ENCODE measurements at places on chromosomes 13 and 19.
A peak's percentile ranks its signal among the peaks of the same experiment; 100 is the strongest.

GRCh38 chr19:3572855-3573161 lies at the start of gene HMG20B:
Gene HMG20B, plus strand, starts transcription at chr19:3572944. Its CDS starts 366 bp downstream, at chr19:3573310.
- DNase-seq: no peak

DNA sequence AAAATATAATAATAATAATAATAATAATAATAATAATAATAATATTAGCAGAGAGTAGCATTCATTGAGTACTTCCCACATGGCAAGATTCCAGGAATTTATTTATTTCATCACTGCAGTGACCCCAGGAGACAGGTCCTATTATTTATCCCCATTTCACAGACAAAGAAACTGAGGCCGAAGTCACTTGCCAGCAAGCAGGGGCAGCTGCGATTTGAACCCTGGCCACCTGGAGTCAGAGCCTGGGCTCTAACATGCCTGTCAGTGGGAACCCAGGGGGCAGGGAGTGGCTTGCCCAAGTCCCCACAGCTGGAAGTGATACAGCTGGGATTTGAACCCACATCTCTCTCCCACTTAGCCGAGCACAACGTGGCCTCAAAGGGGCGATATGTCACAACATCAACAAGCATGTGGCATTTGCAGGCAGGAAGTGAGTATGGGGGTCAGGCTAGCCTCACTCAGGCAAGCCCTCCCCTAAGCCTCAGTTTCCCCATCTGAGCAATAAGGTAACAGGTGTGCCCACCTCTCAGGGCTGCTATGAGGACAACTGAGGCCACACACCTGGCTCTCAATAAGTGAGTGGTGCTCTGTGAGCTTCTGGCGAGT lies 2.9 kb downstream of the SHFL start:
- DNase-seq: no peak

- DNase-seq: peak; percentile 73
These were observed 63.8 kb downstream of the CHST8 start for GRCh38 chr19:33685541-33685940.

- peak; percentile 31 for DNase-seq
These were observed 760.4 kb downstream of the SLITRK1 start for GRCh38 chr13:83121896-83122295.

- DNase-seq: no peak
These were observed 216 bp downstream of the SH2D3A start for GRCh38 chr19:6767081-6767356.

- no peak for DNase-seq
These were observed 96.4 kb downstream of the TNFRSF19 start for GRCh38 chr13:23666582-23666981.

- no peak for DNase-seq
These were observed 356.5 kb downstream of the NALCN start for GRCh38 chr13:101059793-101060192.

- DNase-seq: no peak
These were observed 71.9 kb upstream of the KLF12 start for GRCh38 chr13:74206061-74206561.

- DNase-seq: no peak
These were observed 127.4 kb downstream of the DCT start for GRCh38 chr13:94352057-94352456.

DNA sequence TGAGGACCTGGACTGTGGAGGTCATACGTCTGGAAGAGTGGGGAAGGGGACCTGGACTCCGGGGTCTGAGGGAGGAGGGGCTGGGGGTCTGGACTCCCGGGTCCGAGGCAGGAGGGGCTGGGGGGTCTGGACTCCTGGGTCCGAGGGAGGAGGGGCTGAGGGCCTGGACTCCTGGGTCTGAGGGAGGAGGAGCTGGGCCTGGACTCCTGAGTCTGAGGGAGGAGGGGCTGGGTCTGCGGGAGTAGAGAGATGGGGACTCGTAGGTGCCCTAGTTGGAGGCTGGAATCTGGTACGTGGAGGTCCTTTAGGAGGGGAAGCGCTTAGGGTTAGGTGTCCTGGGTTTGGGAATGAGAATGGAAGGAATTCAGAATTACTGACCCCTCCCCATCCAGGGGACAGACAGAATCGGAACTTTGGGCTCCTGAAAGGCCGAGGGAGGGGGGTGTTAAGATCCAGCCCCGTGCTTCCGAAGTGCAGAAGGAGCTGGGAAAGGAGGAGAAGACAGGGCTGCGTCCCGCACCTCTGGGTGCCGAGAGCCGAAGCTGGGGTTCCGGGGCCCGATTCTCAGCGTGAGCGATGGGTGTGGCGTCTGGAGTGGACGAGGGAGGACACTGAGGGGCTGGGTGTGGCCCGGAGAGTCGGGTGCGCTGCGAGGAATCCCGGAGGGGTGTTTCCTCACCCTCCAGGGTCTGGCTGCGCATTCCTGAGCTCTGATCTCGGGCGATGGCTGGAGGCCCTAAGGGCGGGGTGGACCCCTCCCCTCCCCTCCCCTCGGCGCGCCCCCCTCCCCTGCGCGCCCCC lies 608 bp downstream of the MYADM start:
- no peak for DNase-seq

GRCh38 chr13:110343241-110343865 lies 36.3 kb downstream of the COL4A2 start:
- DNase-seq: no peak

DNA sequence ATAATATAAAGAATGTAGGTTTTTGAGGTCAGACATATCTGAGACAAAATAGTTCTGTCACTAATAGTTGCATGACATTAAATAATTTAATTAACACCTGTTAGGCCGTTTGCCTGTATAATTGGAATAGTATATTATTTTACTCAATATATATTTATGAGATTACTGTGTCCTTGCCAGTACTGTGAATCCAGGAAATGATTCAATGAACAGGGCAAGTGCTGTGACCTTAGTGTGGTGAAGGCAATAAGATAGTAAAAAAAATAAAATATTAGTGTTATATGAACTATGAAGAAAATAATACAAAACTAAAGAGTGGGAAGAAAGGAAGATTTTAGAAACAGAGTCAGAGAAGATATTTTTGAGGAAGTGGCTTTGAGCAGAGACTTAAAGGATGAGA lies 403.7 kb downstream of the PCDH9 start:
- DNase-seq: no peak

- DNase-seq: peak; percentile 24
These were observed 516 bp downstream of the ZNF175 start for GRCh38 chr19:51571599-51571998.

GRCh38 chr13:28013482-28013881 lies 25.0 kb upstream of the URAD start:
- no peak for DNase-seq

GRCh38 chr19:10611907-10612306 lies 13.4 kb upstream of the SLC44A2 start:
- DNase-seq: peak; percentile 77

DNA sequence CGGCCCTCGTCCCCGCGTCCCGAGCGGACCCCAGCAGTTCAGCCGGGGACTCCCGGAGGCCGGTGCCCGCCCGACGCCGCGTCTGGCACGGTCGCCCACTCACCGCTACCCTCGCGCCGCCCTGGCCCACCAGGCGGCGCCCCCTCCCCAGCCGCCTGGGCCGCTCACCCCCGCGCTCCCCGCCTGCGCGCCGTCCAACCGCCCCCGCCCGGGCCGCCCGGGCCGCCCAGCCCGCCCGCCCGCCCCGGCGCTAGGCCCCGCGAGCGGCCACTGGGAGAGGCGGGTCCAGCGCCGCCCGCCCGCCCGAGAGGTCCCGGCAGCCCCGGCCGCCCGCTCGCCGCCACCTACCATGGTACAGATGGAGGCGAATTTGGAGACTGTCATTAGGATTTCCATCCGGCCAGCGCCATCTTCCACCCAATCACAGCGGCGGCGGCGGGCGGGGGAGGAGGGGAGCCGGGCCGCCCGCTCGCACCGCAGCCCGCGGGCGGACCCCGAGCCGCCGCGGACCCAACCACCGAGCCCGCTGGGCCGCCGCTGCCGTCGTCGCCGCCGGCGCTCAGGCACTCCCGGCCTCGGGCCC lies at the start of gene USP12:
TSS of gene USP12 (minus strand) at position 568 of the 583 bp plus-strand sequence. CDS start at position 396, 172 bp downstream.
- DNase-seq: peak; percentile 82

- DNase-seq: no peak
These were observed 10.5 kb downstream of the XRCC1 start for GRCh38 chr19:43564800-43565199.

DNA sequence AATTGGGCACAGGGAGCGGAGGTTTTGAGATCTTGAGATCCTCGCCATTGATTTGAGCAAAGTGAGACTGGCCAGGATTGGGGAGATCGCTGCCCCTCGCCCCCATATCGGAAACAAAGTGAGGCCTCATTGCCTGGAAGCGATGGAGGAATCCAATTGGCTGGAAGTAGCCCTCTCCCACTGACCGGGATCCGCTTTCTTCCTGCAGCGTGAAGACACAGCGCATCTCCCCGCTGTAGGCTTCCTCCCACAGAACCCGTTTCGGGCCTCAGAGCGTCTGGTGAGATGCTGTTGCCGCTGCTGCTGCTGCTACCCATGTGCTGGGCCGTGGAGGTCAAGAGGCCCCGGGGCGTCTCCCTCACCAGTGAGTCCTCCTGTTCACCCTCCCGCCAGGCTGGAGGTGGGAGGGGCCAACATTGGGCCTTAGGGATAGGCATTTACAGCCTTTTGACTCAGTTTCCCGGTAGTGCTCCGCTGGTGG lies 438 bp downstream of the PRKCSH start:
- DNase-seq: no peak

DNA sequence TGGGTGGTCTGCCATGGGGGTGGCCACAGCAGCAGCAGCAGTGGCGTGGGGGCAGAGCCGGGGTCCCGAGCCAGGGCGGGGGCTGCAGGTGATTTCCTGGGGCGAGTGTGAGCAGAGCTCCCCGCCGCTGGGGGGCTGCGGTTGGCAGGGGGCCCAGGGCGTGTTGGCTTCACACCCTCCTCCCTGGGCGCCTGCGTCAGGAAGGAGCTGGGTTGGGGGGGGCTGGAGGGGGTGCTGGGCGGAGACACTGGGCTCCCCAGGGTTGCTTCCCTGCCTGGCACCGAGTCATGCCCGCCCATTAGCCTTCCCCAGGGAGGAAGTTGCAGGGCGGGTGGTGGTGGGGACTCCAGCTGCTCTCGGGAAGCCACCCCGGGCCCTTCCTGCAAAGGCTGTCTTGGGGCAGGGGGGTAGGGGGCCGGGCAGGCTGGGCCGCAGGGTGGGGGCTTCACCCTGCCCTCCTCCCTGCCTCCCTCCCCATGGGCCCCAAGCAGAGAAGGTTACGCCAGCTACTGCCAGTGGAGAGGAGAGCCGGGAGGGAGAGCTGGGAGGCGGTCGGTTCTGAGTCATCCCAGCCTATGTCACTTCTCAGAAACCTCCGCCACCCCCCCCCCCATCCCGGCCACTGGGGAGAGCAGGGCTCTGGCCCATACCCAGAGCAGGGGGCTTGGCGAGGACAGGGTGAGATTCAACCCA lies 4.6 kb downstream of the MIDN start:
- DNase-seq: no peak

- DNase-seq: peak; percentile 85
These were observed at the start of gene AKAP11 for GRCh38 chr13:42272115-42272803. Gene AKAP11, plus strand, starts transcription at chr13:42272152. Its CDS starts 14,197 bp downstream, at chr13:42286349.

DNA sequence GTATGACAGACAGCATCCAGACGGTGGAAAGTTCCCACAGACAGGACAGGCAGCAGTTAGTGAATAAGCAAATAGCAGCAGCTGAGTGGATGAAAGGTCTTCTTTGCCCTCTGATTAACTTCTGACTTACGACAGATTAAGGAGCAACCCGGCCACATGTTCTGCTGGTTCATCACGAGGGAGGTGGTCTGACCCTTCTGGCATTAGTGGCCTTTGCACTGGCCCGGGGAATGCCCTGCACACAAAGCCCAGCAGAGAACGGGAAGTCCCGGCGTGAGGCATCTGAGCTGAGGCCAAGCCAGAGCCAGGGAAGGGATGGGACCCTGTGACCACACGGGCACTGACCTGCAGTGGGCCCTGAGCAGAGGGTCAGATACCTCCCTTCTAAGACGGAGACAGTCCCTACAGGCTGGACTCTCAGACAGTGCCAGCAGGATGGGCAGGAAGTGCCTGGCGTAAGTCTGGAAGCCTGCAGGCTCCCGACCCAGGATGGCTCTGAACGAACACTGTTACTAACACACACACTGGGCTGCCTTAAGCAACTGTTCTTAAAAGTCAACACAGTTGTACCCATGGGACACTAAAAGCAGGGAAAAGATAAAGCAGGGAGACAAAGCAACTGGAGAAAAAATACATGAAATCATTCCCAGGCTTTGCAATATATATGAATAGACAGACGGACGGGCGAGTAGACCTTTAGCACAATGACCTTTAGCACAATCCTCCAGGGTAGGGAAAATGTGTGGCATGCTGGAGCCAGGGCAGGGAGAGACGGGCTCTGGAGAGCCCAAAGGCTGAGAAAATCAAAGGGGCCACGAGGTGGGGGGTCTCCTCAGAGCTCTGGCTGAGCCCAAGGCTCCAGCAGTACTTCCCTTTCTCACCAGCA lies 6.3 kb downstream of the C19orf12 start:
- DNase-seq: no peak

- DNase-seq: peak; percentile 90
These were observed 62.2 kb upstream of the GTF3A start for GRCh38 chr13:27362064-27362751.

GRCh38 chr19:19460258-19460731 lies 54.8 kb downstream of the GATAD2A start:
- DNase-seq: no peak

DNA sequence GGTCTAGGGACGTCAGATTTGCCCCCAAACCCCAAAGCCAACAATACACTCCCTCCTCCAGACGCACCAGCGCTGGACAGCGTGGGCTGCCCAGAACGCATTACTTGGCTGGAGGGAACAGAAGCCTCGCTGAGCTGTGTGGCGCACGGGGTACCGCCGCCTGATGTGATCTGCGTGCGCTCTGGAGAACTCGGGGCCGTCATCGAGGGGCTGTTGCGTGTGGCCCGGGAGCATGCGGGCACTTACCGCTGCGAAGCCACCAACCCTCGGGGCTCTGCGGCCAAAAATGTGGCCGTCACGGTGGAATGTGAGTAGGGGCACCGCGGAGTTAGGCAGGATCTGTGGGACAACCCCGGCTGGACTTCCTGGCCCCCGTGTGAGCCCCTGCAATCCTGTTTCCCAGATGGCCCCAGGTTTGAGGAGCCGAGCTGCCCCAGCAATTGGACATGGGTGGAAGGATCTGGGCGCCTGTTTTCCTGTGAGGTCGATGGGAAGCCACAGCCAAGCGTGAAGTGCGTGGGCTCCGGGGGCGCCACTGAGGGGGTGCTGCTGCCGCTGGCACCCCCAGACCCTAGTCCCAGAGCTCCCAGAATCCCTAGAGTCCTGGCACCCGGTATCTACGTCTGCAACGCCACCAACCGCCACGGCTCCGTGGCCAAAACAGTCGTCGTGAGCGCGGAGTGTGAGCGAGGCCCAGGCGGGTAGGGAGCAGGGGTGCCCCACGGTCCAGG lies 4.0 kb downstream of the ICAM5 start:
- no peak for DNase-seq

GRCh38 chr19:7251494-7251893 lies 42.7 kb downstream of the INSR start:
- no peak for DNase-seq

GRCh38 chr19:16366056-16366432 lies 41.4 kb downstream of the KLF2 start:
- no peak for DNase-seq

Data from NCI-H82 (cell line).